Esophagus muscularis mucosa (tissue), 4 donors: ENCODE measurements at places on chromosomes 5 and 9. TPM values are rescaled to one million over a fixed set of nuclear protein-coding genes. Genes with fewer than 3 reads are reported as not detected.

DNA sequence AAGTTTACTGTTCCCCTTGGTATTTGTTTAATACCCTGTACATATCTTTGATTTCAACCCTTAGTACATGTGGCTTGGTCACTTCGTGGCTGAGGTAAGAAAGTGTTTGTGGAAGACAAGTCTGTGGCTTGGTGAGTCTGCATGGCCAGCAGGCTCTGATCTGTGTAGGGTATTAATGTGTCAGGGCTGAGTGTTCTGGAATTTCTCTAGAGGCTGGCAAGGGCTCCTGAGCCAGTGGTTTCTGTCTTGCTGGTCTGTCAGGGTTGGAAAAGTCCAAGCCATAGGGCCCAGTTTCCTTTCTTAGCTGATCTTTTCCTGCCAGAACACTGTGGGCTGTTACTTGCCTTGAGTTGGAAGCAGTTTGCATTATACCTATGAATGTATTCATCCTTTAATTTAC, 48.0 kb upstream of the FBXL7 start:
- DNase-seq, result no peak

- no peak for DNase-seq
Measured at GRCh38 chr5:50853151-50853550, 186.7 kb downstream of the PARP8 start.

DNA sequence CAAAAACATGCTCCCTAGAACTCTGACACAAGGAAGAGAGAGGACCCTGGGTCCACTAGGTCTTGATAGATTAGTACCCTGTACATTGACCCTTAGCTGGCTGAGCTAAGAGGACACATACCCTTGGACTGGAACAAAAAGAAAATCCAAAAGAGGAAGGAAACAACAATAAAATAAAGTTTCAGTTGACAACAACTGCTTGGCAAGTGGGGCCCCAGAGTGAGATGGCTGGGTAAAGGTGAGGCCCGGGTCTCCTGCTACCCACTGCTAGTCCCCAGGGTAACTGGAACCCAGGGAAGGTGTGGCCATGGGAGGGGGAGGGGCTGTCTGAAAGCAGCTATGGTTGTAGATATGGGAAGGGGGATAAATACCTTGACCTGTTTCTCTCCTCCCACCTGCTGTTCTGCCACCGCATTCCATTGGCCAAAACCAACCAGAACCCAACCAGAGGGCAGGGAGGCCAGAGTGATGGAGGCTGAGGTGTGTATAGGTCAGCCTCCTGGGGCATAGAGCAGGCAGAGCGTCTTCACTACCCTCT, 11.7 kb downstream of the TAL2 start:
- DNase-seq, result peak; percentile 39

DNA sequence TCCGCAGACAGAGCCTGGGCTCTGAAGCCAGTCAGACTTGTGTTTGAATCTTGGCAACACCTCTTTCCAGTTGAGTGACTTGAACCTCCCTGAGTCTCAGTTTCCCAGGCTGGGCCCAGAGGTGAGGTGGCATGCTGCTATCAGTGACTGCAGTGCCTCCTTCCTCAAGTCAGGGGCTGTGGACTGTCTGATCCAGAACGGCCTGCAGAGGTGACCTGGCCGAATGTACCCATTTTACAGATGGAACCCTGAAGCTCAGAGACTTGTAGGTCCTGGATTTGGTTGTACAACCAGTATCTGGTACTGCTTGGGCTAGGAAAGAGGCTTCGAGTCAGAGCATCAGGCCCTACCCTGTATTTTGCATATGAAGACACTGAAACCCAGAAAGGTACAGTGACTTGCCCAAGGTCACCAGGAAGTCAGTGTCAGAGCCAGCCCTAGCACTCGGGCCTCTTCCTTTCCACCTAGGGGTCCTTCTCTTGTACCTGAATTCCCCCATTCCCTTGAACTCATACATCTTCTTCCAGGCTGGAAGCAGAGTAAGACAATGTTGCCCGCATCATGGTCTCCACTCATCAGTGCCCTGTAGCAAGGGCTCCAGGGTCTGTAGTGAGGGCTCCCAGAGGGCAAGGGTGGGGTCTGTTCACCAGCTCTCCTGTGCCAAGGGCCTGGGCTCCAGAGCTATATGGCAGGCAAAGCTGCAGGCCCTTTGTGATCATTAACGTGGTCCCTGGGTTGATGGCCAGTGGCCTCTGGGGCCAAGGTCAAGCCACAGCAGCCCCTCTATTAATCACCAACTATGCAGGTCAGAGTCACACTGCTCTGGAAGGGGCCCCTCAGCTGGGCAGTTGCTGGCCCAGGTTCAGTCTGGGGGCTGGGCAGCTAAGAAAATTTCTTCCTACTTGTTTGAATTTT, 28.5 kb downstream of the GSN start:
- DNase-seq, result no peak

DNA sequence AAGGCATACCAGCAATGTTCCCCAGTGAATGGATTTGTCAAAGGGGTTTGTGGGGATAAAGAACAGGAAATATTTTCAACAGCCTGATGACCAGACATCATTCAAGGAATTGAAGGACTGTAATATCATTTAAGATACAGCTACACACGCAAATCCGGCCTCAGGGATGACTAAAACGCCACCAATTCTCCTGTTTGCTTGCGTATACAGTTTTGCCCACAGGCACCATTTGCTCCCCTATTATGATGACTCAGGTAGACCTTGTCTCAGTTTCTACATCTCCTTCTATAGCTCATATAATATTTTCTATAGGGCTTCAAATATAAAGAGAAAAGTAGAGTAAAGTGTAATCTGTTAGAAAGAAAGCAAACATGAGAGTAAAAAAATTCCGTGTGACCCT, 29.7 kb upstream of the ITGA1 start:
- DNase-seq, result no peak

DNA sequence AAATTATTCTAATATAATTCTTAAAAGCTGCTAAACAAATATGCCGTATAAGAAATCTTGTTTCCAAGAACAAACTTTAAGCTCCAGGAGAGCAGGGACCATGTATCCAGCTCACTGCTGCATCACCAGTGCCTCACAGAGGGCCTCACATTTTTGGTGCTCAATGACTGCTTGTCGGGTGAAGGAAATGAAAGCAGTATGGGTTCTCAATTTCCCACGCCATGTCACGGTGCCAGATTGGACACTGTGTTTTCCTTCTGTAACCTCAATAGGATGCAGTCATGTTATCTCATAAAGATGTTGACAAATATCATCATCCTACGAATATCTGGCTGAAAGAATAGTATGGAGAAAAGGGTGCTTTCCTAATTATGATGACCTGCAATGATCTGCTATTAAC, 64.7 kb downstream of the POU5F2 start:
- DNase-seq, result no peak

DNA sequence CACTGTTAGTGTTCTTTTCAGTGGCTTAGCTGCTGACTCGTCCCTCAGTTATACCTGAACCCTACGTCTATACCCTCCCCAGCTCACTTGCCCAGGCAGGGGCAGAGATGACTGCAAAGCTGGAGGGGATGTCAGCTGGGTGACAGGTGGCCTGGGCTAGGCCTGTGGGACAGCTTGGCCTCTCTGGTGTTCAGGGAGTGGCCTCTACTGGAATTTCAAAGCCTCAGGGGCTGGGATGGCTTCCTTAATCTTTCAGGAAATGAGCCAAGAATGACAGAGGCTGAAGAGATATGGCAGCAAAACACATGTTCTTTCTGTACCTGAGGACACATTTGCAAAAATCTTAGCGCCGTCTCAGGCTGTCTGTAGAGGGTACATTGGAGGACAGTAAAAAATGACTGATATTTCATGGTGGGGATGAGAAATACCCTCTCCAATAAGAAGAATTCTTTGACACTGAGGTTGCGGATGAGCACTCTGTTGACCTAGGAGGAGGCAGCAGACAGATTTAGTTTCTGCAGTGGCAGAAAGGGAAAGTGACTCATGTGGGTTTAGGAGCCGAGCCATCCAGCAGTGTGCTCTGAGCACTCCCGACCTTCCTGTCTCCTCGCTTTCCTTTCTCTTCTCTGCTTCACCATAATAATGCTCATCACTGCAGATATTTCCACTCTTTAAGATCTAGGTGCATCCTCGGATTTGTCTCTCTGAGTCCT, 54.4 kb downstream of the ENTREP1 start:
- DNase-seq, result peak; percentile 75

GRCh38 chr9:13131991-13132390, 147.5 kb downstream of the MPDZ start:
- no peak for DNase-seq

DNA sequence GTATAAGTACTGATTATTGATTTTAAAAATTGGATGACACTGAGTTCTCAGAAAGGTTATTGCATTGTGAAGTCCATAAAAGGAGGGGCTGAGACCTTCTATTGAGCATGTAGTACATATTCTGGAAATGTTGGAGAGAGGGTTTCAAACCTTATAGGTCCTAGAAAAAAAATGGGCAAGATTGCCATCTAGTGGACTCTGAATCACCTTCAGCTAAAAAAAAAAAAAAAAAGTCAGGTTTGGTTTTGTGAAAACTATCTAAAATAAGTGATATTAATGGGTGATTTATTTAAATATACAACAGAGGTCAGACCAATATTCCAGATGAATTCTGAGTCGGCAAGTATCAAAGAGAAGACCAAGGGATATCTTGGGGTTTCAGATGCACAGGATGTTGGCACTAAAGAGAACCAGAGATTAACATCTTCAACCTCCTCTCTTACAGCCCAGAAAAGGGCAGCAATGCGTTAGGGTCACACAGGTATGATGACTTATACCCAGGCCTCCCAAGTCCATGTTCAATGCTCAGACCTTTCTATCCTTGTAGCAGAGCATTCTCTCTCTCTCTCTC, 109.8 kb upstream of the NMUR2 start:
- DNase-seq, result no peak

- no peak for DNase-seq
Measured at GRCh38 chr9:135479469-135480052, at the start of gene PPP1R26. Gene PPP1R26 (plus strand): TSS chr9:135479782. CDS start chr9:135484511, 4,729 bp downstream.

DNA sequence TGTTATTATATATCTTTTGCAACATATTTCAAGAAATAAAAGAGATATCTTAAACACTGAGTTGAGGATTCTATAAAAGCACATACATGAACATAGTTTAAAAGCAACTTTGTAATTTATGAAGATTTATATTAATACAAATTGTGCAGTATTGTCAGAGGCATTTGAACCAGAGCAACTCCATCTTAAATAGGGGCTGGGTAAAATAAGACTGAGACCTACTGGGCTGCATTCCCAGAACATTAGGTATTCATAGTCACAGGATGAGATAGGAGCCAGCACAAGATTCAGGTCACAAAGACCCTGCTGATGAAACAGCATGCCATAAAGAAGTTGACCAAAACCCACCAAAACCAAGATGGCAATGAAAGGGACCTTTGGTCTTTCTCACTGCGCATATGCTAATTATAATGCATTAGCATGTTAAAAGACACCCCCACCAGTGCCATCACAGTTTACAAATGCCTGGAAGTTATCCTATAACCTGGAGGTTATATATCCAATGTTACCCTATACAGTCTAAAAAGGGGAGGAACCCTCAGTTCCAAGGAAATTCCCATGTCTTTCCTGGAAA, 320.2 kb downstream of the FAM170A start:
- DNase-seq, result no peak

- DNase-seq, result no peak
Measured at GRCh38 chr9:107446491-107446890, 43.1 kb downstream of the KLF4 start.

- no peak for DNase-seq
Measured at GRCh38 chr5:109865637-109866036, 175.9 kb downstream of the MAN2A1 start.

- no peak for DNase-seq
Measured at GRCh38 chr5:105878402-105878801, 1792.3 kb downstream of the EFNA5 start.

DNA sequence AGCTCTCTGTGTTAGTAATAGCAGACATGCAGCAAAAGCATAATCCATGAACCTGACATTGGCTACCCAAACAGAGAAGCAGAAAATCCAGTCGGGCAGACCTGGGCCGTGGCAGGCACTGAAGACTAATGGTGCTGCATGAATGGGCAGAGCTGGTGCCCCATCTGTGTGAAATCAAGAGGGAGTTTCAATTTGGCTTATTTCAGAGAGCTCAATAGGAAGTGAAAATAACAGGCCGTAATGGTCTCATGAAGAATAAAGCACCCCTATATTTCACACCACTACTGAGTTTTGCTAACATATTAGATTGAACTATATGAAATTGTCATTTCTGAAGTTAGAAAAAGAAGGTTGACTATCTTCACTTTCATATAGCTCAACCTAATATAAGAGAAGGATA, 149.7 kb downstream of the ENC1 start:
- DNase-seq, result no peak

- peak; percentile 70 for DNase-seq
Measured at GRCh38 chr5:135830876-135831275, 3.6 kb upstream of the SLC25A48 start.

DNA sequence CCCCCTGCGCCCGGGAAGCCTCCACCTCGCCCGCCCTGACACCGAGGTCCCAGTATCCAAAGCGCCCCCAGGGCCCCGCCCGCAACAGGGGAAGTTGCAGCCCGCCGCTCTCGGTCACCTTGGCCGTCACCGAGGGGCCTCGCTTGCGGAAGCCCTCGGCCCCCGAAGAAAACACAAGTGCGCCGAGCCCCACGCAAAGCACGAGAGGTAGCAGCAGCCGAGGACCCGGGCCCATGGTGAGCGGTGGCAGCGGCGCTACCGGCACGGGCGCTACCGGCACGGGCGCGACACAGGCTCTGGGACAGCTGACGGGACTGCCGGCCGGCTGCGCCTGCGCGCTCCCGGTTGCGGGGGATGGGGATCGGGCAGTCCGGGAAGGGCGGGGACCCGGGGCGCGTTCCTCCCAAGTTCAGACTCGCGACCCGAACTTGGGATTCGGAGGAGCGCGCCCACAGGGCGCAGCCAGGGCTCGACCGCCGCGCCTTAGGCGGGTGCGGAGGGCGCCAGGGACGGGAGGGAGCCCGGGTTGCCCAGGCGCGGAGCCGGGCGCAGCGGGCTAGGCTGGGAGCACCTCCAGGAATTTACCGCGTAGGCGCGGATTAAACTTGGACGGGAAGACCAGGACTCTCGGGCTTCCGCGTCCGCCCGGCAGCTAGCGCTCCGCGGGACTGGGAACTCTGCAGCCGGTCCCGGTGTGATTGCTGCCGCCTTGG, at the start of gene PPIC:
TSS of gene PPIC (minus strand) at position 335 of the 713 bp plus-strand sequence. CDS start at position 235, 100 bp downstream.
- peak; percentile 95 for DNase-seq

DNA sequence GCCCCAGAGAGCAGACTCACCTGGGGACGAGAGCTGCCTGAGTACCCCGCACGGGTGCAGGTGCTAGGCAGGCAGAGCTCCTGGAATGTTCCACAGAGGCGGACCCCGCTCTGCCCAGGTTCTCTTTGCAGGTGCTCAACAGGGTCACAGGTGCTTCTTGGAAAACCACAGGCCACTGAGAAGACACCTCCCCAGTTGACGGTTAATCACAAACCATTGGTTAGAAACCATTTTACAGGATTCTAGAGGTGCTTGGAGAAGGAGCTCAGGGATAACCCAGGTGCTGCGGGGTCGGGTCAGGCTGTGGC, 17.3 kb upstream of the SLC6A19 start:
- no peak for DNase-seq

GRCh38 chr5:50751064-50751657, 84.7 kb downstream of the PARP8 start:
- DNase-seq, result no peak

The HRCT1 gene
- 27.0 TPM for total RNA-seq

The SLC45A2 gene
- not detected for total RNA-seq

The SUSD3 gene
- total RNA-seq, result 1.2 TPM

The MARVELD2 gene
- total RNA-seq, result 1.0 TPM

The CCDC187 gene
- total RNA-seq, result not detected

The FGF18 gene
- not detected for total RNA-seq

The EPB41L4A gene
- 8.3 TPM for total RNA-seq

The ANKRD31 gene
- total RNA-seq, result under 0.01 TPM

The TRIM23 gene
- 18.3 TPM for total RNA-seq
